SJSA1 (cell line): ENCODE measurements at places on chromosomes 12 and 14.

- H3K27ac ChIP-seq, result no peak overlapping the region
- no peak for DNase-seq
- H3K36me3 ChIP-seq, result no peaks in the 10 kb centered on the region
- no peaks in the 10 kb centered on the region for H3K4me1 ChIP-seq
- H3K27me3 ChIP-seq, result no peaks in the 10 kb centered on the region
- H3K4me3 ChIP-seq, result no peak overlapping the region
Observed at GRCh38 chr12:88893801-88894200, 313.5 kb upstream of the KITLG start.

- H3K36me3 ChIP-seq, result peaks cover 75% of the 10 kb centered on the region
- DNase-seq, result no peak
- H3K27me3 ChIP-seq, result no peaks in the 10 kb centered on the region
- H3K4me1 ChIP-seq, result peaks cover 23% of the 10 kb centered on the region
Observed at GRCh38 chr12:57604992-57605810, 577 bp downstream of the DTX3 start.

- no peaks in the 10 kb centered on the region for H3K27me3 ChIP-seq
- no peaks in the 10 kb centered on the region for H3K4me1 ChIP-seq
- no peak overlapping the region for H3K4me3 ChIP-seq
- no peak overlapping the region for H3K27ac ChIP-seq
- no peaks in the 10 kb centered on the region for H3K36me3 ChIP-seq
Observed at GRCh38 chr12:21879312-21879711, 61.9 kb downstream of the ABCC9 start.

GRCh38 chr14:72291908-72292688, 359.9 kb downstream of the RGS6 start:
- H3K4me1 ChIP-seq, result no peaks in the 10 kb centered on the region
- DNase-seq, result no peak
- H3K27ac ChIP-seq, result no peak overlapping the region

DNA sequence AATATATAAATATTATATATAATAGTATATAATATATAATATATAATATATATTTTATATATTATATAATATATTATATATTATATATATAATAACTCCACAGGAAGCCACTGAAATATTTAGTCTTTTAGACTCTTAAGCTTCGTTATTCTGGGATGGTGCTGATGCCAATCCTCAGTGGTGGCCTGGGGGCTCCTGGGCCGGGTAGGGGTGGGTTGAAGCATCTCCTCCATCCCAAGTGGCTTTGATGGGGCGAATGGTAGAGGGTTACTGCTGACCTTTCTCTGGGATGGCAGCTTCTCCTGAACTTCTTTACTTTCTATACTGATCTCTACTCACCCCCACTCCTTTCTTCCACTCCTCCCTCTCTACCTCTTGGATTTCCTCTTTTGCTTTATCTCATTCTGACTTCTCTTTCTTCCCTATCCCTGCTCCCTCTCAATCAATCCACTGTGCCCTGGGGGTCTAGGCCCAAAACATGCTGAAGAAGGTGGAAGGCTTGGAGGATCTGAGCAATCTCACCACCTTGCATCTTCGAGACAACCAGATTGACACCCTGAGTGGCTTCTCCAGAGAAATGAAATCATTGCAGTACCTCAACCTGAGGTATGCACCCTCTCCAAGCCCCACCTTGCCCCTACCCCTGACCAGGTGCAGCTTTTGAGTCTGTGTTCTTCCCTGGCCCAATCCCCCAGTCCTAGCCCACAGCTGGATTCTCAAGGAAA, 4.8 kb upstream of the ENO2 start:
- no peak overlapping the region for H3K4me3 ChIP-seq
- no peak for DNase-seq
- 0 out of 2 replicates have a peak, but pooled peaks cover 7% of the 10 kb centered on the region for H3K36me3 ChIP-seq

GRCh38 chr12:15562263-15562662, 226.9 kb downstream of the EPS8 start:
- no peak overlapping the region for H3K4me3 ChIP-seq
- H3K27me3 ChIP-seq, result no peaks in the 10 kb centered on the region; the same call in 1 of the 2 replicates
- H3K4me1 ChIP-seq, result 0 out of 2 replicates have a peak, but pooled peaks cover 5% of the 10 kb centered on the region
- no peaks in the 10 kb centered on the region for H3K36me3 ChIP-seq

DNA sequence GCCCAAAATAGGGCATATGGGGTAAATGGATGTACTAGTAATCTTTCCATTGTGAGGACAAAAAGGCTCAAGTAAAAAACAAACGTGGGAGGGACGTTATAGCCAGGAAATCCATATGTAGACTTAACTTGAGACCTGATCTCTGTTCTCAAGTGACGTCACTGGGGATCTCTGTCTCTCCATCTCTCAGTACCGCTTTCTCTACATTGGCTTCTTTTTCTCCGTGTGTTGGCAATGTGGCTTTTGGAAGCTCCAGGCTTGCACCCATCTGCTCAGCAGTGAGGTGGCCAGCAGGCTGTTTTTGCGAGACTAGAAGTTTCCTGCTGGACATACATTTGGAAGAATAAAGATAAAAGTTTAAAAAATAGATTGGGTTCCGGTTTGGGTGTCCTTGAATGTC, 66.0 kb upstream of the NRXN3 start:
- no peak for DNase-seq
- no peak overlapping the region for H3K4me3 ChIP-seq
- H3K36me3 ChIP-seq, result no peaks in the 10 kb centered on the region

GRCh38 chr14:83975841-83976770, 1553.8 kb upstream of the FLRT2 start:
- no peaks in the 10 kb centered on the region for H3K27me3 ChIP-seq
- no peak overlapping the region for H3K27ac ChIP-seq
- no peak for DNase-seq
- H3K4me1 ChIP-seq, result no peaks in the 10 kb centered on the region
- no peaks in the 10 kb centered on the region for H3K36me3 ChIP-seq

- H3K4me1 ChIP-seq, result no peaks in the 10 kb centered on the region
- no peak overlapping the region for H3K27ac ChIP-seq
- no peaks in the 10 kb centered on the region for H3K36me3 ChIP-seq
- DNase-seq, result no peak
- H3K4me3 ChIP-seq, result no peak overlapping the region
- no peaks in the 10 kb centered on the region for H3K27me3 ChIP-seq
Observed at GRCh38 chr12:88784166-88784565, 203.9 kb upstream of the KITLG start.

- H3K27me3 ChIP-seq, result no peaks in the 10 kb centered on the region
- no peaks in the 10 kb centered on the region for H3K36me3 ChIP-seq
- peaks cover 34% of the 10 kb centered on the region for H3K4me1 ChIP-seq
- H3K4me3 ChIP-seq, result peak overlapping the region; percentile 45
Observed at GRCh38 chr14:51860825-51861499, 550 bp downstream of the GNG2 start.

- no peaks in the 10 kb centered on the region for H3K27me3 ChIP-seq
- H3K27ac ChIP-seq, result no peak overlapping the region
- no peak for DNase-seq
- no peaks in the 10 kb centered on the region for H3K36me3 ChIP-seq
Observed at GRCh38 chr14:90512329-90512991, 115.6 kb downstream of the CALM1 start.

- no peaks in the 10 kb centered on the region for H3K4me1 ChIP-seq
- no peaks in the 10 kb centered on the region; the same call in 1 of the 2 replicates for H3K36me3 ChIP-seq
- H3K4me3 ChIP-seq, result no peak overlapping the region
- DNase-seq, result no peak
- no peak overlapping the region for H3K27ac ChIP-seq
- no peaks in the 10 kb centered on the region for H3K27me3 ChIP-seq
Observed at GRCh38 chr12:89529738-89530137, 3.9 kb upstream of the POC1B start.

GRCh38 chr14:80959496-80959895, 4.1 kb downstream of the TSHR start:
- H3K27ac ChIP-seq, result no peak overlapping the region
- no peak overlapping the region for H3K4me3 ChIP-seq
- H3K27me3 ChIP-seq, result no peaks in the 10 kb centered on the region; the same call in 1 of the 2 replicates
- H3K36me3 ChIP-seq, result no peaks in the 10 kb centered on the region
- 0 out of 2 replicates have a peak, but pooled peaks cover 1% of the 10 kb centered on the region for H3K4me1 ChIP-seq

DNA sequence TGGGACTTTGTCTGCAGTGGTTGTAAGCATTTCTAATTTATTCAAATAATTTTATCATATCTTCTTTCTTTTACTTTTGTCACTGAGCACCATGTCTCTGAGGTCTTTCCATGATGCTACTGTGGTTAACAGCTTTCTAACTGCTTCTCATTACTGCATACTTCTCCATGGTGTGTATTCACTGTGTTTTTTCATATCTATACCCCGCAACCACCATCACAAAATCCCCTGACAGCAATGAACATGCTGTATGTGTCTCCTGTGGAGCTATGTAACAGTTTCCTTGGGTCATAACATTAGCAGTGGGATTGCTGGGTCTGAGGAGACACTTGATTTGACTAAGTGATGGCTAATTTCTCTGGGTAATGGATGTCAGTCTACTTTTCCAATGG, 29.2 kb upstream of the CHST11 start:
- H3K4me3 ChIP-seq, result no peak overlapping the region
- no peak for DNase-seq
- H3K27me3 ChIP-seq, result no peaks in the 10 kb centered on the region; the same call in 1 of the 2 replicates

DNA sequence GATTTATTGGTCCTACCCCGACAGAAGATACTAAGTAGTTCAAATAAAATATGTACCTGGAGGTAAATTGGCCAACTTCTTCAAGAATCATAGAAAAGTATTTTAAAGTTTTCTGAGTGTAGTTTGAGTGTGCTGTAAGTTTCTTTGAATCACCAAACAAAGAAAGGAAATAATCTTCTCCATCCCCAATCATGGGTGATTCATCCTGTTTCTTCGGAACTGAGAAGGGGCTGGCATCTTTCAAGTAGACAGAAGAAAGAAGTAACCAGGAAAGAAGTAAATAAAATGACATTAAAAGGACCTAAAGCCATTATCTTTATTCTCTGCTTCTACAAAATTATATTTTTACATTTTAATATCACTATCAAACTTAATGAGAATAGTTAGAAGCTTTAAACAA, 6.8 kb downstream of the LMNTD1 start:
- no peak overlapping the region for H3K4me3 ChIP-seq
- H3K4me1 ChIP-seq, result no peaks in the 10 kb centered on the region
- no peaks in the 10 kb centered on the region for H3K27me3 ChIP-seq

DNA sequence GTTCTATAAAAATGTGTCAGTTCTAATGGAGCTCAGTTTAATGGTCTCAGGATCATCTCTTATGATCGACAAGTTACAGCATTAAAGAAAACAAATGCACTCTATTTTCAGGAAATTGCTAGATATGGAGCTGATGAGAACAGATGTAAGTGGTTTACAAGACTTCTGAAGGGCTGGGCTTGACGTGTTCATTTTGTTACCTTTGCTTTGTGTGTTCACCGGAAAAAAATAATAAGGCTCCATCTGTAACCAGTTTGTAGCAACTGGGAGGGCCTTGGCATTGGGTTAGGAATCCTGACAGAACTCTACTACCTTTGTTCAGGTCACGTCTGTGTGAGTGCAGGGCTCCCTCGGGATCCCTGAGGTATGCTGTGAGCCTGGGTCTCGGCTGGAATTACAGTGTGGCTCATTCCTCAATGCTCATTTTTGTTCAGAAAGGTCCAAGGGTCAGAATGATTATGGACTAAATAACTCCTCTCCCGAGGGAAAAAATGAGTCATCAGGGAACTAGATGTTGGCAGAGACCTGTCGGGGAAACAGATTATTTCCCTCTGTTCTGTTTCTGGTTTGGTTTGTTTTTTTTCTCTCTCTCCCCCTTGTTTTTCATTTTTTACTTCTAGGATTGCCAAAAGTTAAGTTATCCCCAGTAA, 158.0 kb downstream of the SLC5A8 start:
- H3K27me3 ChIP-seq, result no peaks in the 10 kb centered on the region
- H3K4me3 ChIP-seq, result no peak overlapping the region
- peak overlapping the region; percentile 18 for H3K27ac ChIP-seq
- H3K4me1 ChIP-seq, result peaks cover 15% of the 10 kb centered on the region
- H3K36me3 ChIP-seq, result no peaks in the 10 kb centered on the region
- DNase-seq, result peak; percentile 50

GRCh38 chr14:61566537-61567225, 128.6 kb upstream of the HIF1A start:
- peak; percentile 68 for DNase-seq
- H3K27me3 ChIP-seq, result no peaks in the 10 kb centered on the region
- H3K4me3 ChIP-seq, result no peak overlapping the region
- H3K27ac ChIP-seq, result peak overlapping the region; percentile 98
- peaks cover 96% of the 10 kb centered on the region for H3K4me1 ChIP-seq

GRCh38 chr14:72341686-72342085, 409.5 kb downstream of the RGS6 start:
- H3K4me3 ChIP-seq, result no peak overlapping the region
- no peaks in the 10 kb centered on the region for H3K36me3 ChIP-seq
- no peaks in the 10 kb centered on the region for H3K4me1 ChIP-seq
- no peak overlapping the region for H3K27ac ChIP-seq
- DNase-seq, result no peak

GRCh38 chr12:63877693-63878092, 33.2 kb downstream of the SRGAP1 start:
- peaks cover 4% of the 10 kb centered on the region for H3K4me1 ChIP-seq
- no peak overlapping the region for H3K4me3 ChIP-seq
- H3K36me3 ChIP-seq, result 0 out of 2 replicates have a peak, but pooled peaks cover 4% of the 10 kb centered on the region

GRCh38 chr12:54935235-54935951, 49.2 kb downstream of the TESPA1 start:
- peaks cover 15% of the 10 kb centered on the region for H3K4me1 ChIP-seq
- H3K36me3 ChIP-seq, result no peaks in the 10 kb centered on the region
- H3K27ac ChIP-seq, result peak overlapping the region; percentile 76
- H3K27me3 ChIP-seq, result no peaks in the 10 kb centered on the region

- DNase-seq, result no peak
- H3K36me3 ChIP-seq, result peaks cover 44% of the 10 kb centered on the region
- H3K4me3 ChIP-seq, result no peak overlapping the region
- no peaks in the 10 kb centered on the region for H3K27me3 ChIP-seq
Observed at GRCh38 chr14:75094896-75095295, 25.5 kb downstream of the ZC2HC1C start.

GRCh38 chr14:100122481-100123223, 36.8 kb downstream of the DEGS2 start:
- no peaks in the 10 kb centered on the region for H3K27me3 ChIP-seq
- DNase-seq, result no peak
- H3K4me1 ChIP-seq, result no peaks in the 10 kb centered on the region
- no peaks in the 10 kb centered on the region for H3K36me3 ChIP-seq

GRCh38 chr14:73645248-73645610, 443 bp downstream of the DNAL1 start:
- H3K36me3 ChIP-seq, result no peaks in the 10 kb centered on the region
- H3K27ac ChIP-seq, result peak overlapping the region; percentile 75
- peaks cover 15% of the 10 kb centered on the region for H3K4me1 ChIP-seq

DNA sequence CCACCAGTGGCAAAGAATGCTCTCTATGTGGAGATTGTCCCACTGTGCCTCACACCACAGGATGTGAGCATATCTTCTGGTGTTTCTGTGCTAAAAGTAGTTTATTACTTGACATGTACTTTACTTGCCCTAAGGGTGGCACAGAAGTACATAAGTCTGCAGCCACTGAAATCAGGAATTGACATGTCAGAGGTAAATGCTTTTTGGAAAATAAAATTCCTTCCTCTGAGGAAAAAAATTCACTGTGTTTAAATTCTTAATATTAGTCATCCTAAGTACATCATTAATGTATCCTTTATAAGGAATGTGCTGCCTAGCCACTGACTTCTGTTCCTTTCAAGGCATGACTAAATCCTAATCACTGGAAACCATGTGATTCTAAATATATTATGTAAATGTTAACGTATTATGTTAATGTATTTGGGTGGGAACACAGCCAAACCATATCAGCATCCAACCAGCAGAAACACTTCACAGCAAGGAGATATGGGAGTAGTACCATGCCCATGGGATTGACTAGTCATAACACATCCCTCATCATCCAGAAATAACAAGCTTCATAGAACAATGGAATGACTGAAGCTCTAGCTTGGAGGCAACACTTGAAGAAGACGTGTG, 239.7 kb upstream of the PPFIA2 start:
- H3K36me3 ChIP-seq, result no peaks in the 10 kb centered on the region
- H3K4me3 ChIP-seq, result no peak overlapping the region
- no peak for DNase-seq
- H3K27ac ChIP-seq, result no peak overlapping the region

- H3K4me1 ChIP-seq, result peaks cover 14% of the 10 kb centered on the region
- DNase-seq, result no peak
- no peak overlapping the region for H3K4me3 ChIP-seq
- no peaks in the 10 kb centered on the region for H3K27me3 ChIP-seq
Observed at GRCh38 chr12:14964406-14964805, 3.0 kb upstream of the ARHGDIB start.
